ENCODE measurements at places on chromosomes 4 and X.

DNA sequence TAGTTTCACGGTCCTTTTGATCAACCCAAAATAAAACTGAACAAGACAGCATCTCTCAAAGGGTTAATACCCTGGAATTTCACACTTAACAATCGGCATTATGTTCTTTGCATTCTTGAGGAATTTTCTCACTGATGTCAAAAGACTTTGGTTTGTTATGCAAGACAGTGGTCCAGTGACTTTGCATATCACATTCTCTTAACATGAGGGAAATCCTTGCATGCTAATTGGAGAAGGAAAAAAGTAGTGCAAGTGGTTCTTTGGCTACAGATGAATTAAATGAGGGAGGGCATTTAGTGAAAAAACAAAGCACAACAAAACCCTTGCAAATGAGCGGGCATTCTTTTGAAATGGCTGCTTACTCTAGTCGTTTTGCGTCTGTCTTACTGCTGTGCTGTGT lies 105.1 kb upstream of the LIMCH1 start:
- no peak for DNase-seq

DNA sequence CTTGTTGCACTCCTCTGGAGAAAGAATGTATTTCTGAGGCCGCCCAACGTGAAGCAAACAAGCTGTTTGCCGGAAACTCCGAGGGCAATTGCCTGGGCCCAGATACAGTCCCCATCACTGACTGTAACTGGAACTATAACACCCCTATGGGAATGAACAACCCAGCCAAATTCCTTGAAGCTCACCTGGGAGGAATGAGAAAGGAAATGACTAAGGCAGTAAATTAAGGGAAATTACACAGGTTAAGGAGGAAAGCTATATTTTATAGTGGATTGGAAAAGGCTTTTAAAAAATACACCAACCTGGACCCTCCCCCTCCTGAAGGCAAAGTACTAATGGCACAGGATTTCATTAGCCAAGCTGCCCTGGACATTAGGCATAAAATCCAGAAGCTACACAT lies 11.7 kb upstream of the HERC5 start:
- DNase-seq = no peak

DNA sequence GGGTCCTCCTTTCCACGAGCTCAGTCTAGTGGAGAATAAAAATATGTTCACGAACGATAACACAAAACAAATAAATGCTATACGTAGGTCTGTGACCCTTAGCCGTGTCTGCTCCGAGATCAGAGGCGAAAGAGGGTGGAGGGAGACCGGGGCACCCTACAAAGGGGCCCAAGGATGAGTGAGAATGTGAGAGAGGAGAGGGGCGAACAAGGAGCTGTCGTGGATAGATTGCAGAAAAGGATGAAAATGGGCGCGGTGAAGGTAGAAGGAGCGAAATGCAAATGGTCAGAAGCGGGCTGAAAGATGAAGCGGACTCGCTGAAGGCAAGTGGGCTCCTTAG lies 6.2 kb upstream of the ZBTB33 start:
- DNase-seq = no peak

DNA sequence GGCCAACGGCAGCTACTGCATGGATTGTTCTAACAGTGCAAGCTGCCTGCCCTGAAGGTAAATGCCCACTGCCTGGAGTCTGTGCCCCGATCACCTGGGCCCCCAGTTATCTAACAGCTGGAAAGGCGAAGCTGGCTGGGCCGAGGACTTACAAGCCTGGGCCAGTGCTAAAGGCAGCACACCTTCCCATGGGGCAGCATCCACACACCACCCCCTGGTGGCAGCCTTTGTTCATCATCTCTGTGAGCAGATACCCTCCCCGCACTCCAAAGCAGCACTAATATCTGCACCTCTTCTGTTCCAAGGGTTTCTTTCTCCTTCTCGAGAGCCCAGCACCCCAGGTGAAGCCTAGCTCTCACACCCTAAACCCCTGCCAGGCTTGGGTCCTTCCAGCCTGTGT lies 7.6 kb downstream of the SLC2A9 start:
- DNase-seq = no peak

DNA sequence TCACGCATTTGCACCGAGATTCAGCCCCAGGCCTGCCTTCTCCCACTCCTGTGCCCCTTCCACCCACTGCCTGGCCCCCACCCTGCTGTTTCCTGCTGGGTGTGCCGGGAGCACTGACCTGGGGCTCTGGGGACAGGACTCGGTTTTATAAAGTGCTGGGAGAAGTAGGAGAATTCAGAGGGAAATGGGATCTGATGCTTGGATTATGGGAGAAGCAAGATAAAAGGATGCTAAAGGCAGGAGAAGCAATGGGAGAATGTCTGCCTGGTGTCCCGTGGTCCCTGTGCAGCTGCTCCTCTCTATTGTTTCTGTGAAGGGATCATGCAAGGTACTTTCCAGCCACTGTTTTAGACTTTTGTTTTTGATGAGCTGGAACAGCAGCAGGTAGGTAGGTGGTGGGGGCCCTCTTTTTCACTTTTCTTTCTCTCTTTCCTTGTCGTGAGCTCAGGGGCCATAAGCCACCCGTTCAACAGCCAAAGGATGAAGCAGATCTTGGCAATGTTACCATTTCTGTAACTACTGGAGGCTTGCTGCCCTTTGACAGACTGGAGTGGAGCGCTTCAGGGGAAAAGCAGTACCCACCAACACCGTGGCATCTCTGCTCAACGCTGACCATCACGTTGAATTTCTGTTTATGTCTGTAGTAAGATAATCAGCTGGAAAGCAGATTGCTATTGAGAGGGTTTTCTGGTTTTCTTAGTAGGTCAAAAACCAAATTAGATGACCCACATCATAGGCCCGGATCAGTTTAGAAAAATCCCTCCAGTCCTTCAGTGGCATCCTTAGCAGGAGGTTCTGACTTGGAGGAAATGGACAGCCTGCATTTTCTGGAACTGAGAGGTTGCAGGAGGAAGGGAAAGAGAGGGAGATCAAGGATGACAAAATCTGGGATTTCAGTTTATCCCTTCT lies 63.8 kb upstream of the ENPP6 start:
- no peak for DNase-seq

- no peak for DNase-seq
Observed at GRCh38 chrX:151754047-151754429, 19.5 kb downstream of the CNGA2 start.

DNA sequence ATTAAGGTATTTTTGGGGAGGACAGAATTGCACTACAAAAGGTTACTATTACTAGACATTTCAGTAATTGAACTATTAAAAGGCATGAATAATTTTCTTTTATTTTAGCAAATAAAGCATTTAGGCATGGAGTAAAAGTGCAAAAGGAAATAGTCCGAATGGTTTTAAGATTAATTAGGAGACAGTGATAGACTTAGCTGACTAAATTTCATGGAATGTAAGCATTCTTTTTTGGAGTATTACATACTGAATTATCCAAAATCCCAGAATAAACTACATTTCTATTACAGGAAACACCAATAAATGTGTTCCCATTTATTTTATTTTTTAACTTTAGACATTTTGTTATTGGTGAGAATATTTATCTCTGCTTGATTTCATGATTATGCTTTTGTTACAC lies 30.7 kb upstream of the MAP9 start:
- no peak for DNase-seq

DNA sequence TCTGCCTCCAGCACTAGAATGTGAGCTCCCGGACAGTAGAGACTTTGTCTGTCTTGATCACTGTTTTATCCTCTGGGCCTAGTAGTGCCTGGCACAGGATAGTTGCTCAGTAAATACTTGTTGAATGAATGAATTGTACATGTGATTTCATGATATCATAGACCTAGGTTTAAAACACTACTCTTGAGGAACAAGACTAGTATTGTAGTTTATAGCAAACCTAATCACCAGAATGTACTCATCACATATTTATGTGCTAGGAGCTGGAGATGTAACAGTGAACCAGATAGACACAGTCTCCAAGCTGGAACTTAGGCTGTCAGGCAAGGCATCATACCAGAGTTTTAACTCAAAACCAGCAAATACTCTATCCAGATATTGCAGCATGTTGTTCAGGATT lies 23.5 kb downstream of the GAB3 start:
- DNase-seq = no peak

GRCh38 chr4:188987011-188987410 lies 847.8 kb downstream of the TRIML1 start:
- DNase-seq = no peak

DNA sequence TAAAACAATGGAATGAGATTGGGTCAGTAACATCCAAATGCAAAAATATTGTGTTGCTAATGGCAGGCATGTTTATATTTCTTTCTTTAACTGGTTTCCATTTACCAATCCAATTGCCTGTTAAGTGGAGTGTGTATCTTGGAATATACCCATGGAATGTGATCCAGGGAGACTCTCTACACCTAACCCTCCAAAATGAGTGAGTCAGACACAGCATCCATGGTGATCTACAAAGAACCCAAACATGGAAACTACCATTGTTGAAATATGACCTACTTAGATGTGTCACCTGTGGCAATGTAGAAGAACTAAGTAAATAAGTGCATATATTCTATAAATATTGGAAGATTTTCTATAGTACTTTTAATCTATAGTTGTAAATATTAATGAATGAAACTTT lies 110.3 kb downstream of the AREG start:
- DNase-seq = no peak

DNA sequence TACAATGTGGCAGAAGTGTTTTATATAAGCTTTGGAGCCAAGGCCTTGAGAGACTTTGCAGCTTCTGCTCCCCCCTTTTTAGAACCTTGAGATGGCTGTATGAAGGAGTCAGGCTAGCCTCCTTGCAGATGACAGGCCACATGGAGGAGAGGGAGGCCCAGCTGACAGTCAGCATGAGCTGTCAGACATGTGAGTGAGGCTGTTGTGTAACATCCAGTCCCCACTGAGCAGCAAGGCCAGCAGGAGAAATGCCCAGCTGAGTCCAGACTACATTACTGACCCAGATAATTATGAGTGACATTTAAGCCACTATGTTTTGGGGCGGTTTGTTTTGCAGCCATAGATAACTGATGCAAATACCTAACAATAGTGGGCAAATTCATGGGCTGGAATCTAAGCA lies 515.3 kb upstream of the ARX start:
- DNase-seq = no peak

- no peak for DNase-seq
Observed at GRCh38 chrX:72306851-72307645, 1.3 kb upstream of the CITED1 start.
